ENCODE measurements at places on chromosomes 12 and 14. TPM values are rescaled to one million over a fixed set of nuclear protein-coding genes. Genes with fewer than 3 reads are reported as not detected.

GRCh38 chr14:38083039-38083438, 124.7 kb upstream of the SSTR1 start:
- no peak for ATAC-seq

GRCh38 chr14:103118663-103119404, 4.4 kb upstream of the TNFAIP2 start:
- no peak for ATAC-seq

DNA sequence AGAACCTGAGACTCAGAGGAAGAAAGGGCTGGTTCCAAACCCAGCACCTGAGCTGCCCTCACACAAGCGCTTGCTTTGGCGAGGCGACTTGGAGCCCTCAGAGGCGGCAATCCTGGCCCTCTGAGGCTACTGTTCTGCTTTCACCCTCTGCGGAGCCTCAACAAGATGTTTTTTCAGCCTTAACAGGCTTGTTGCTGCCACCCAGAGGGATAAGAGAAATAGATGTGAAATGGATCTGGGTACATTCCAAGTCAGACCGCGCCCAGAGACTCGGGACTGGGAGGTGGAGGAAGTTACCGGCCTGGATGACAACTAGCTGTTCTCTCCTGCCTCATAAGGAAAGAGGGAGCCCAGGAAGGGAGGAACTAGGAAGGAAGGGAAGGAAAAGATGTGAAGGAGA, 89.6 kb downstream of the TTC7B start:
- ATAC-seq: peak; percentile 90

GRCh38 chr12:67582238-67582834, 66.2 kb upstream of the DYRK2 start:
- no peak for ATAC-seq

DNA sequence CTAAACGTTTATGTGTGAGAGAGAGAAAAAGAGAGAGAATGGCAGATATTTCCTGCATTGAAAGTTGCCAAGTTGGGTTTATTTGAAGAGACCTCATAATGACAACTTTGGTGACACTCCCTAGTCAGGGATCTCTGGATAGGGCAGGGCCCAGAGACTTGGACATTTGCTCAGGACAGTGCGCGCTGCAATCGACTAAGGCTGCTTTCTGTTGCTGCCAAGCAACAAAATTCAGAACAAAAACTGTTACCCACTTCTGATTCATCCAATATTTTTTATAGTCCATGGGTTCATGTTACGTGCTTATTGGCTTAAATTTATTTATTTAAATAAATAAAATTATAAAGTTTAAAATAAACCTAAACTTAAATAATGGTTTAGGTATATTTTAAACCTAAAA, 34.2 kb downstream of the PTGER2 start:
- no peak for ATAC-seq

GRCh38 chr12:64042911-64043310, 179.2 kb downstream of the KICS2 start:
- no peak for ATAC-seq

DNA sequence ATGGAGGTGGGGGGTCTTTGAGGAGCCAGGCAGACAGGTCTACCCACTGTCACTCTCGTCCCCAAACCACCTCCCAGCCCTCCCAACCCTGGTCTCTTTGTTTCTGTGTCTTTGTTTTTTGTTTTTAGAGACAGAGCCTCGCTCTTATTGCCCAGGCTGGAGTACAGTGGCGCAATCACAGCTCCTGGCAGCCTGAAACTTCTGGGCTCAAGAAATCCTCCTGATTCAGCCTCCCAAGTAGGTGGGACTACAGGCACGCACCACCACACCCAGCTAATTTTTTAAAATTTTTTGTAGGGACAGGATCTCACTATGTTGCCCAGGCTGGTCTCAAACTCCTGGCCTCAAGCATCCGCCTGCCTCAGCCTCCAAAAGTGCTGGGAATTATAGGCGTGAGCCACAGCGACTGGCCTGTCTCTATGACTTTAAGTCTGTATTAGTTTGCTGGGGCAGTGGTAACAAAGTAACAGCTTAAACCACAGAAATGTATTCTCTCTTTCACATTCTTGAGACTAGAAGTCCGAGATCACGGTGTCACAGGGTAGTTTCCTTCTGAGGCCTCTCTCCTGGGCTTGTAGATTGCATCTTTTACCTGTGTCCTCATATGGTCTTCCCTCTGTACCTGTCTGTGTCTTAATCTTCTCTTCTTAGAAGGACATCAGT, 26.1 kb downstream of the DTX1 start:
- no peak for ATAC-seq

DNA sequence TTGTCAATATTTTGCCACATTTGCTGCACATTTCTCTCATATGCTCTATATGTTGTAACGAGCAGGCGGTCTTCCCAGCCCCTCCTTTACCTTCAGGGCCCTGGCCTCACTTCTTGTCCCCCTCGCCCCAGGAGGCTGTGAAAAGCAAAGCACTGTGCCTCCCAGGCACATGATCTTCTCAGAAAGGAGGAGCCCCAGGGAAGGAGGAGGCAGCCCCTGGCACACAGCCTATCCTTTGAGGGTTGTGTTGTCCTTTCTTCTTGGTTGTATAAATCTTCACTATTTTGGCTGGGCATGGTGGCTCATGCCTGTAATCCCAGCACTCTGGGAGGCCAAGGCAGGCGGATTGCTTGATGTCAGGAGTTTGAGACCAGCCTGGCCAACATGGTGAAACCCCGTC, 77.0 kb downstream of the PPP2R5C start:
- no peak for ATAC-seq

- no peak for ATAC-seq
Measured at GRCh38 chr14:40232302-40232701, 800.1 kb upstream of the FBXO33 start.

Gene ATL1
- 3.1 TPM for total RNA-seq

DNA sequence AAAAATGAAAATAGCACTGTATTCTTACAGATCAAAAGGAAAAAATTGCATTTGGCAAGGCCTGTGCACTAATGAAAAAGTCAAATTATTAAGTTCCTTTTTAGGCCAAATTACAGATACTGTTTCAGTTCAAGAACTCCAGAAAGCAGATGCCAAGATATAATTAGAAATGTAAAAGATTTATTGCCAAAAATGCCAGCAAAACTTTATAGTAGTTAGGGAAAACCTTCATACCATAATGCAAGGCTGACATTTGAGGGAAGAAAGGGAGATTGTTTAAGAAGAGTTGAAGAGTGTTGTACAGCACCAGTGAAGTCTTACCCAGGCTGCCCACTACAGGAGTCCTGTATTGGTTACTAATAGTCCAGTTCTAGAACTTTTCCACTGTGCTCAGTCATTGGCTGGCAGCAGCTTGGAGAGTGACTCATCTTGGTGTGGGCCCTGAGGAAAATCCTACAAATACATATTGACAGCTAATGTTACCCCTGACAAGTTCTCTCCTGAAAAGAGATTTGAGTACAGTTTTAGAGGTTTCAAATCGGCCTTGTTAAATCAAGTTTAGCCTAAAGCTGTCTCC, 600.4 kb downstream of the C12orf50 start:
- peak; percentile 80 for ATAC-seq

DNA sequence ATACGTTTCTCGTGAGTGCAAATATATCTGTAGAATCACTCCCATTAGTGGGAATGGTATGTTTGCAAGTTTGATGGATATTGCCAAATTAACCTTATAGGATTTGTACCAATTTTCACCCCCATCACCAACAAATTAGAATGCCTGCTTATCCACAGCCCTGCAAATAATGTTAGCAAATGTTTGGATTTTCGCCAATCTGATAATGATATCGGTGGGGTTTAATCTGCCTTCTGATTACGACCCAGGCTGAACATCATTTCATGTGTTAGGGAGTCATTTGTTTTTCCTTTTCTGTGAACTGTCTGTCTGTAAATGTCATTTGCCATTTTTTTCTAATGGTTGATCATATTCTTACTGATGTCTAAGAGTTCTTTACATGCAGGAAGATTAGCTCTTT, 4.1 kb upstream of the DAZAP2 start:
- no peak for ATAC-seq

GRCh38 chr12:108858311-108859074, 1.1 kb upstream of the SSH1 start:
- ATAC-seq: no peak

DNA sequence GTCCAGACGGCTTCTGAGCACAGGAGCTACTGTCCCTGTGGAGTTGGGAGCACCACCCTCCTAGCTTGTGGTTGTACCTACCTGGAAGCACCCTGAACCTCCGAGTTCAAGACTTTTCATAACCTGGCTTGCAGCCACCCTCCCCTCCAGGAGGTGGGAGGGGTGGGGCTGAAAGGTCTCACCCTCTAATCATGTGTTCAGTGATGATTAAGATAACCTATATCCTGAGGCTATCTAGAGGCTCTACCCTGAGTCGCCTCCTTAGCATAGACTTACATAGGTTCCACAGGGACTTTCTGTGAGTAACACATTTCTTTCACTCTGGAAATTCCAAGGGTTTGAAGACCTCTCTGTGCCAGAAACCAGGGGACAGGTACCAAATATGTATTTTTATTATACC, 146.5 kb downstream of the CFAP54 start:
- ATAC-seq: no peak

Gene KLRC4
- total RNA-seq: not detected

DNA sequence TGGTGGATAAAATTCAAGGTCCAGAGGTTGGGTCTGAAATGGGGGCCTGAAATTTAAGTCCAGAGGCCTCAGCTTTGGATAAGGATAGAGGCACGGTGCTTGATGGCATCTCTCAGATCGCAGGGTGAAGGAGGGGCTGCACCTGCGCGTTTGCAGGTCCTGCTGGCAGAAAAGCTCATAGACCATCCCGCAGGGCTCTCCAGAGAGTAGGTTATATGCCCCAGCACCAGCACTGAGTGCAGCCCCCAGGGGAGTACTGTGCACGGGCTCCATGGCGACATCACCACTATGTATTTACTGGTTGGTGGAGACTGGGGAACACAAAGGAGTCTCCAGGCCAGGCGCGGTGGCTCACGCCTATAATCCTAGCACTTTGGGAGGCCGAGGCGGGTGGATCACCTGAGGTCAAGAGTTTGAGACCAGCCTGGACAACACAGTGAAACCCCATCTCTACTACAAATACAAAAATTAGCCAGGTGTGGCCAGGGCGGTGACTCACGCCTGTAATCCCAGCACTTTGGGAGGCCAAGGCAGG, 4.3 kb upstream of the CD63 start:
- ATAC-seq: no peak

Gene OR4K17
- total RNA-seq: not detected

Gene DNAI7
- total RNA-seq: not detected

DNA sequence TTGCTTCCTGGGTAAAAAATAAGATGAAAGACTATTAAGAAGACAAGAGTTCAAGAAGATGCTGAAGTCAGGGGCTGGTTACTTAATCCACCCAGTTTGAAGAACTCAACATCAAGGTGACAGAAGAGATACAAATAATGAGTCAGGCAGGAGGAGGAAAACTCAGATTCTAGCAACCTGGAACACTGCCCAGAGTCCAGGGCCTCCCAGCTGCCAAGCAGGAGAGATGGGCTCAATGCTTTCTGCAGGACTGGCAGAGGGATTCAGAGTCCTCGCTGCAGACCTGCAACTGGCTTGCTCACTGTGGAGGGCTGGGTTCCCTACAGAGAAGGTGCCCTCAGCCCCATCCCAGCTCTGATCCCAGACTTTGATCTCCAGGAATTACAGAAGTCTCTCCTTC, 28.6 kb upstream of the CEBPE start:
- no peak for ATAC-seq

Gene C12orf54
- total RNA-seq: 8.5 TPM

Gene PRB2
- not detected for total RNA-seq

GRCh38 chr14:92411941-92412340, 89.0 kb downstream of the SLC24A4 start:
- no peak for ATAC-seq

DNA sequence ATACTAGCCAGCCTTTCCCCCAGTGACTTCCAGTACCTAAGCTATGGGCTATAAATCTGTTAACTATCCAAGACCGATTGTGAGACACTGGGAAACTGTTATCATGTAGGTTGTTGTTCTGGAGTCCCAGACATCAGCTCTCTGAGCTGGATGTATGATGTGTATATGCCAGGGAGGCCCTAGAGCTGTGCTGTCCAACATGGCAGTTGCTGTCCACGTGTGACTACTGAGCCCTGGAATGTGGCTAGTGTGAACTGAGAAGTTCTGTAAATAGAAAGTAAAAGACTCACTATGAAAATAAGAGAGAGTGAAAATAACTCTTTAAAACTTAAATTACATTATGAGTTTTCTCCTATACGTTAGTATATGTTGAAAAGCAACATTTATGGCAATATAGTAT, 755.8 kb upstream of the FBXO33 start:
- ATAC-seq: no peak

DNA sequence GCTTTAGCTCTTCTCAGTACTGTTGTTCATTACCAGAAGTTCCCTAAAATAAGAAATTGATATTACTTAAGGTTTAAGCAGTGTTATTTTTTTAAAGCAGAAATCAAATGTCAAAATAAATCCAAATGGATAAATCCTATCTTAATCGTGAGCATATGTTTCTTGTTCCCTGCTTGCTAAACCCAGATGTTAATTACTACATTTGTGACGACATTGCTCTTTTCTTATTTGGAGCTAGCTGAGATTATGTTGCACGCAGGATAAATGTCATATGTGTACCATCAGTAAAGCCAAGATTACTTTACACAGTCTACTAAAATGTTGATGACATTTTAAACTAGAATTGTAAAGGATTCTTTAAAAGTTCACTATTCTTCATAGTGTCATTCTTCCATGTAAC, 157.5 kb downstream of the PLCZ1 start:
- ATAC-seq: no peak

GRCh38 chr14:94041551-94042346, 15.6 kb downstream of the OTUB2 start:
- no peak for ATAC-seq

Gene MGP
- total RNA-seq: 16.7 TPM

GRCh38 chr14:61101803-61102548, 120.9 kb downstream of the SLC38A6 start:
- ATAC-seq: peak; percentile 19

DNA sequence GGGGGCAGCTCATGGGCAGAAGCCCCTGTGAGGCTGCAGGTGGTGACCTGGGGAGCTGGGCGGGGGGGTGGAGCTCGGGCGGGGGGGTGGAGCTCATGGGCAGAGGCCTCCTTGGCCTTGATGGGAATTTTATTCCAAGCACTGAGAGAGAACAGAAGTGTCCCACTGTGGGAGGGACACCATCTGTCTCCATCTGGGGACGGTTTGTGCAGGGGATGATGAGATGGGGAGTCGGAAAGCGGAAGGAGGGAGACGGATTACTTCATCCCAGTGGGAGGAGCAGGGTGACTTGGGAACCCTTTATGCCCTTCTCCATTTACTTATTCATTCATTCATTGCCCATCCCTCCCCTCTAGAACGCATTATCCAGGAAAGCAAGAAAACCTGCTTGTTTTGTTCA, 304.7 kb downstream of the ADGRD1 start:
- ATAC-seq: no peak
